HL-60 (cell line): ENCODE measurements at places on chromosomes 2 and 18.

DNA sequence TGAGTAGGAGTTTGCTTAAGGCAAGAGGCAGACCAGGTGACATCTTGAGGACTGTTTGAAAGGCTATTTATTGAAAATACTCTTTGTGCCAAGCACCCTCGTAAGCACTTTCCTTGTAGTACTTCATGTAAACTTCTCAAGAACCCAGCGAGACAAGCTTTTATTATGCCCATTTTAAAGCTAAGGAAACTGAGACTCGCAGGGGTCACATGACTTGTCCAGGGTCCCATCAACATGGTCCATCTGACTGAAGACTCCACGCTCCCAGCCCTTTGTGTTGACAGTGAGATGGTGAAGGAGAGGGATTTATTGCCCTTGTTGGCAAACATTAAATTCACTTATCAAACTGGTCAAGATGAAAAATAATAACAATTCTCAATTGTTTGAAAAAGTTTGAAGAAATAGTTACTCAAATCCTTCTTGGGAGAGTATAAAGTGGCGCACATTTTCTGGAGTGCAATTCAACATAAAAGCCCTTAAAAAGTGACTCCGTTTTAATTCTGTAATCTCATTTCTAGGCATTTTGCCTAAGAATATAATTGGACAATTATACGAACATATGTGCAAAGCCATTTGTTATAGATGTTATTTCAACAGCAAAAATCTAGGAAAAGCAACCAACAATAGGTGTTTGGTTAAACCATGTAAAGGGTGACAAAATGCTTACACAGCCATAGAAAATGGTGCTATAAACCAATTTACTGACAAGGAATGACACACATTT lies 270.5 kb upstream of the NCKAP5 start:
- no peak for DNase-seq

DNA sequence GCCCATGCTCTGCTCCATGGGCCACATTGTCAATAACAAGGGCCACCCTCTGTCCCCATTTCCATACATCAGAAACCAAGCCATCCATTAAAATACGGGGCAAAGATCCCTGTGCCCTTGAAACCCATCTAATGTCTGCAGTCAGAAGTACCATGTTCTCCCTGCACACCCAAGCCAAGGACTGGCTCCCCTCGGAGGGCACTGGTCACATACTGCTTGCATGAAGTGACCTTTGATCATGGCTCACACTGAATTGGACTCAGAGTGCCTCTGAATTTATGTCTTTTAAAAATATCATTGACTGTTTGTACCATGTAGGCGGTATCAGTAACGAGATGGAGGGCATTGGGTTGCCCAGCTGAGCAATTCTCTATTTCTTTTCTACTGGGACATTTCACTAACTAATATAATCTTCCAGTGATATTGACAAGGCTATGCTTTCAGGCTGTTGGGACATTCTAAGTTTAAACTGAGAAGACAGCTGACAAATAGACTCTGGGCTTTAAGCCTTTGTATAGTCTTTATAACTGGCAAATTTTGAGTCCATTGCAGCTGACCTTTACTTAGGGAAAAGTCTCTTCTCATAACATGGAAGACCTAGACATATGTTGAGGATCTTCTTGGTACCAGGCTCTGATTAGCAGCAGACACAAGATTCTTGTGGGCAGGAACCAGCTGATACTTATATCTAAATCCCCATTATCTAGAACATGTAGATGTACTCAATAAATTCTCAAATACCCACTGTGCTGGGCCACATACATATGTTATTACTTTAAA lies 214.3 kb downstream of the MYCN start:
- DNase-seq, result no peak

DNA sequence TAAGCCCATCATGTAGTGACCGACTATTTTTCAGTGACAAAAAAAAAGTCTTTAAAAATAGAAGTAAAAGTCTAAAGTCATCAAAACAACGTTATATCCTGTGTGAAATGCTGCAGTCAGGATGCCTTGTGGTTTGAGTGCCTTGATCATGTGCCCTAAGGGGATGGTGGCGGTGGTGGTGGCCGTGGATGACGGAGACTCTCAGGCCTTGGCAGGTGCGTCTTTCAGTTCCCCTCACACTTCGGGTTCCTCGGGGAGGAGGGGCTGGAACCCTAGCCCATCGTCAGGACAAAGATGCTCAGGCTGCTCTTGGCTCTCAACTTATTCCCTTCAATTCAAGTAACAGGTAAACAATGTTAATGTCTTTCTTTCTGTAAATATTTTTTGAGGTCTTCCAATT lies at the start of gene CD28:
Gene CD28, plus strand, starts transcription at position 237 of the 400 bp plus-strand sequence. Its CDS starts 58 bp downstream, at position 295.
- DNase-seq, result no peak

DNA sequence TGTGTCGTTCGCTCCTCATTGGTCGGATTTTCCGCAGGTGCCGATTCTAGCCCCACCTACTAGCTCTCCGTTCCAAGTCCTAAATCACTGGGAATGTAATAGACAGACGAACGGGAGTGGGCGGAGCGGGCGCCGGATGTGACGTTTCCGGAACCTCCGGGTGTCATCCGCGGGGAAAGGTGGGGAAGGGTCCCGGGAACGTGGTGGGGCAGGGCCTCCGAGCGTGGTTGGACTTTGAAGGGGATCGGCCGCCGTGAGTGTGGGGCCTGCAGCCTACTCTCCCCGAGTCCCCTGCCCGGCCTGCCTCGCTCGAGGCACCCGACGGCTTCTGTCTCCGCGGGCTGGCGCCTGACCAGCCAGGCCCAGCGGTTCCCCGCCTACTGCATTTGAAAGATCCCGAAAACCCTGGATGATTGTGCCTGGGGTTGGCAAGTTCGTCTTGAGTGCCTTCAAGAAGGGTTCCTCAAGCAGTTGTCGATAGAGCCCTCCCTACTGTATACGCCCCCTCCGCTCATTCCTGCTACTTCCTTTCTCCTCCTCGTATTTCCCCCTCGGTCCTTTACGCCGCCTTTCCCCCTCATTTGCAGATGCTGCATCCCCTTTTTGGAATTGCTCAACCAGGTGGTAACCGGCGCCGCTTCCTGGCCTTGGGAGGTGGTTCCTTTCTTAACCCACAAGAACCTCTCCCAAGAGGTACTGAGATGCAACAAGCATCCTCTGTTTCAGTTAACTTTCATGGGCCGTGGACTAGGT lies at the start of gene STAMBP:
Gene STAMBP, plus strand, starts transcription at position 144 of the 753 bp plus-strand sequence. CDS start 1,896 bp downstream, outside the sequence.
- peak; percentile 97 for DNase-seq

DNA sequence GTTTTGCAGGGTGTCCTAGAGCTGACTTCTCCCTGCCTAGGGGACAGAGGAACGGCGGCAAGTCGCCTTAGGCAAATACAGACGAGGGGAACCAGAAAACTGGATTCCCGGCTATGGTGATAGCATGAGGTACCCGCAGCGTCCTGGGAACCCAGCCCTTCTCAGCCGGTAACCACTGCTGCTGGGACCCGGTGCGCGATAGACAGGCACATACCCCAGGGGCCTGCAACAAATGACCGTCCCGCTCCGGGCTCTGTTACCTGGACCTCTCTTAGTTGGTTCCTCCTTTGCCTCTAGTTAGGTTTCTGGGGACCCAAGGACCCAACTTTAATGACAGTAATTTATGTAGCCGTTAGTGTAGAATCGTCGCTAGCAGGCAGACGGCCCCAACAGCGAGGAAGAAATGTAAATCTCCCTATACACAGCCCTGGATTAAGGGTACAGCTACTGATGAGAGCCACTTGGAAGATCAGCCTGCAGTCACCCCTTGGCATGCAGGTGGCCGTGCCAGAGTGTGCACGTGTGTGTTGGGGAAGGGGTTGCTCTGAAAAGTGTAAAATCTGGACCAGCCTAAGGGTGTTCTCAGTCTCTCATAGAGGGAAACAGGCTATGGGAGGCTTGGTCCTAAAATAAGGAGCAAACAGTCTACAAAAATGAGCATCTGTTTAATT lies 819 bp upstream of the SERPINE2 start:
- DNase-seq, result no peak

GRCh38 chr18:8005870-8006569 lies 438.9 kb downstream of the PTPRM start:
- no peak for DNase-seq

GRCh38 chr2:228653884-228654283 lies 472.4 kb upstream of the SPHKAP start:
- no peak for DNase-seq

- DNase-seq, result no peak
These were observed 118.7 kb downstream of the KCTD1 start for GRCh38 chr18:26429535-26430226.

- no peak for DNase-seq
These were observed 230.2 kb downstream of the KCNE4 start for GRCh38 chr2:223282221-223282620.

DNA sequence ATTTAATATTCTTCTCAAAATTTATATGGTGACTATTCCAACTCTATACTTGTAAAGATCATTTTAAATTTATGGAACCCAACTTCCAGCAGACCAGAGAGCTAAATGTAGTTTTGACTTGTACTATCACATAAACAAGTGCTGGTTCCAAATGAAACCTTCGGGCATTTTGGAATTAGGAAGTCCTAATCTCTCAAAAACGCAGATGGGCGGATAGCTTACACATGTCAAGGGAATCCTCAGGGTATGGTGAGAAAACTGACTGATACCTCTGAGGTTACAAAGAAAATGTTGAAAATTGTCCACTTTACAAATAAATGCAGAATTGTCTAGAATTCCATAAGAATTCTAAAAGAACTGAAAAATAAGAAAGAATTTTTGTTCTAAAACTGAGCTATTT lies 224.1 kb downstream of the SS18 start:
- DNase-seq, result no peak

DNA sequence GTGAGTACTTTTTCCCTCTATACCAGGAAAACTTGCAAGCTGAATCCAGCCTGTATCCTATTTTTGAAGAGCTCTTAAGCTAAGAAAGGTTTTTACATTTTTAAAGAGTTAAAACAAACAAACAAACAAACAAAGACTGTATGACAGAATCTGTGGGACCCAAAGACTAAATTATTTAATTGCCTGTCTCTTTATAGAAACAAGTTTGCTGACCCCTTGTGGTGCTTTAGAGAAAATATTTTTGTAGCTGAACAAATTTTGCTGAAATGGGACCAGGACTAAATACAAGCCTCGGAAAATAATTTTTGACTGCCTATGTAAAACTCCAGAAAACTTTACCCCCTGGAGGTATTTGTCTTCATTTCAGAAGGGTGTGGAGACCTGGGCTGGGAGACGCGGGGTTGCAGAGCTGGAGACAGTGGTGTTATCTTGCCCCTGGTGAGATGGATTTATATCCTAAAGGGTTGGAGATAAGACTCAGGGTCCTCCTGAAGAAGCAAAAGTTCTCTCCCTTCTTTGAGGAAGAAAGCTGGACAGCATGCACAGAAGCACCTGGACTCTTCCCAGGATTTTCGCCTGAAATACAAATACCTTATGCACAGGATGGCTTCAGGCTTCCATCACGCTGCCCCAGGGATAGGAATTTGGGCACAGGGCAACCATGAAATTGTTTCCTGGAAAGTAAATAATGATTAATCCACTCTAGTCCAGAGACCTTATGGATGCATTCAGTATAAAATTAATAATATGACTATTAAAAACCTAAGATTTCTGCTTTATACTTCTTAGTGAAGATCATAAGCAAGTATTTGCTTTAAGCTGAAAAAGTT lies 54.3 kb downstream of the TMX3 start:
- DNase-seq, result no peak

DNA sequence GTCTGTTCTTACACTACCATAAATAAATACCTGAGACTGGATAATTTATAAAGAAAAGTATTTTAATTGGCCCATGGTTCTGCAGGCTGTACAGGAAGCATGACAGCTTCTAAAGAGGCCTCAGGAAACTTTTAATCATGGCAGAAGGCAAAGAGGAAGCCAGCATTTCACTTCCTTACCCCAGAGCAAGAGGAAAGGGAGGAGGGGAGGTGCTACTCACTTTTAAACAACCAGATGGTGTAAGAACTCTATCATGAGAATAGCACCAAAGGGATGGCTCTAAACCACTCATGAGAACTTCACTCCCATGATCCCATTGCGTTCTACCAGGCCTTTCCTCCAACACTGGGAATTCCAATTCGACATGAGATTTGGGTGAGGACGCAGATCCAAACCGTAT lies 344.4 kb upstream of the SLC39A10 start:
- DNase-seq, result peak; percentile 67

DNA sequence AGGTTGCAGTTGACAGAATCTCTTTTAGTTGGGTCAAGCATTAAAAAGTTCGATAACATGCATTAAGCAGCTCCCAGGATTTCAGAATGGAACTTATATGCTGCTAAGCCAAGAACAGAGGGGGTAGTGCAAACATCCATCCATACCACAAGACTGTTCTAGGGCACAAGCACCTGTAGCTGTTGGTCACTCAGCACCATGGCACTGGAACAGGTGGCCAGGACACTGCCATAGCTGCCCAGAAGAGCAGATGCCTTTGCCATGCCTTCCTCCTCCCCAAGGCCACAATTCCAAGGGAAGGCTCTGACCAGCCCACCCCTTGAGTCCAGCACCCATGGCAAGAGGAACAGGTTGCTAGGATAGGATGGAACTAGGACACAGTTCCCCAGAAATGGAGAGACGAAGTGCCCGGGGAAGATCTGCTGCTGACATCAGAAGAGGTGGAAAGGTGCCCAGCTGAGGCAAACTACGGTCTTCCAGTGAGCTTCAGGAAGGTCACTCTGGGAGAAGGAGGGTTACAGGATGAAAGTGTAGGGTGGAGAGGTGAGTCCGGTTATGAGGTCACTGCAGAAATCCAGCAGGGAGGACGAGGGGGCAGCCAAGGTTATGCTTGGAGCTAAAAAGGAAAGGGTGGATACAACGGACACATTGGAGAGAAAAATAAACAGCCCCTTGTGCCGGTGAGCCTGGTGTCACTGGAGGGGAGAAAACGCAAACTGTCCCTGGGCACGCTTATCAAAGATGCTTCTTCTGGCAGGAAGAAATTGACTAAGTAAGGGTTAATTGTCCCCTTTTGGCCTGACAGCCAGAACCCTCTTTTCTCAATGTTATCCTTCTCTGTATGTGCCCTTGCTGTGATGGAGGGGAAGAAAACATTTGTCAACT lies 41.9 kb downstream of the C1QL2 start:
- no peak for DNase-seq

DNA sequence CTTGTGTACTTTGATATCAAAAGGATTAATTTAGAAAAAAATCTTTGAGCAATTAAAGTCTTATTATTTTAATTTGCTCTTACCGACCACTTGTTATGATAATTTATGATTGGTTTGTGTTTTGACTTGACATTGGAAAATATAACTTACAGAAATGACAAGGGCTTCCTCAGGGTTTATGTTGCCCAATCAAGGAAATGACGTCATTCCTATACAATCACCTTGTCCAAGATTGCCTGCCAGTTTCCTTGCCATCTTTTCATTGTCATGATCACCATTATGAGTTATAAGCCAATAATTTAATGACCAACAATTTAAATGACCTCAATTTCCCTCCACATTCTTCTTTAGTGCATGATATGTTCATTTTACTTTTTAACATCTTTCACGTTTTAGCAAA lies 351.8 kb upstream of the TMEFF2 start:
- no peak for DNase-seq

- no peak for DNase-seq
These were observed 59.5 kb downstream of the RMDN2 start for GRCh38 chr2:37984589-37984988.

- DNase-seq, result no peak
These were observed 82.0 kb downstream of the ATP9B start for GRCh38 chr18:79151191-79151590.

- no peak for DNase-seq
These were observed 480.0 kb upstream of the HS6ST1 start for GRCh38 chr2:128798502-128799283.
